ENCODE measurements at places on chromosomes 11 and 22.
A peak's percentile ranks its signal among the peaks of the same experiment; 100 is the strongest.

DNA sequence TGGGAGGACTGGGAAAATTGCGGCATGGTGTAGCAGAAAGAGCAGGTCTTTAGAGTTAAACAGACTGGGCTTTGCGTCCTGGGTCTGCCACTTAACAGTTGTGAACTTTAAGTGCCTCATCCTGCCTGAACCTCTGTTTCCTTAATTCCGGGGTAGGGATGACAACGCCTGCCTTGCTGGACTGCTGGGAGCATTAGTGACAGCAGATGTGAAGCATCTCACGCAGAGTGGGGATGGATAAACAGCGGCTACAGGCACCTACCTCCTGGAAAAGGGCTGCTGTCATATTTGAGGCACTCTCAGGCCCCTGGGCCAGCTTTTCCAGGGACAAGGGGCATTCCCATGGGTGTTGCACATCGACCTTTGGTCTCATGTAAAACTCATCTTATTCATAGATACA lies 572.2 kb downstream of the TBC1D22A start:
- no peak for DNase-seq

GRCh38 chr11:76734456-76735420 lies 48.4 kb upstream of the TSKU start:
- DNase-seq = no peak

DNA sequence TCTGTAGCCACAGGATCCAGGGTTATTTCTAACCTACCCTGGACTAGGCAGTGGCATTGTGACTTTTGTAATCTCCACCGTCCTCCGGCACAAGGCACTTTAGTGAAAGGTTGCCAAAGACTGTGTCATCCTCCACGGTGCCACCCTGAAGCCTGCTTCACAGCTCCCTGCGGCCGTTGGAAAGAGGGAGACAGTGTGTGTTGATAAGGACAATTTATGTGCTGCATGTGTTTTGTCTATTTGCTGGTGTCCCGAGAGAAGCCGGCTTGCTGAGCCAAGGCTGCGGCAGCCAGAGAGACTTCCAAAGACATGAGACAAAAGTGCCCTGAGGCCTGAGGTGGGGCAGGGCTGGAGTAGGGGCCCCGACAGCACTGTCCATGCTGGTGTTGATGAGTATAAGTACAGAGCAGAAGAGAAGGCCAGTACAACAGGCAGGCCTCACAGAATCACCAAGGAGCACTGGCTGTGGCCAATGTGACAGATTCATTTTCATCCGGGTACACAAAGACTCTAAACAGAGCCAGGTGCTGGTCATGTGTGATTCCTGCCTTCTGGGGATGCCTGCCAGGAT lies 40.9 kb downstream of the GALNT18 start:
- DNase-seq = peak; percentile 92

DNA sequence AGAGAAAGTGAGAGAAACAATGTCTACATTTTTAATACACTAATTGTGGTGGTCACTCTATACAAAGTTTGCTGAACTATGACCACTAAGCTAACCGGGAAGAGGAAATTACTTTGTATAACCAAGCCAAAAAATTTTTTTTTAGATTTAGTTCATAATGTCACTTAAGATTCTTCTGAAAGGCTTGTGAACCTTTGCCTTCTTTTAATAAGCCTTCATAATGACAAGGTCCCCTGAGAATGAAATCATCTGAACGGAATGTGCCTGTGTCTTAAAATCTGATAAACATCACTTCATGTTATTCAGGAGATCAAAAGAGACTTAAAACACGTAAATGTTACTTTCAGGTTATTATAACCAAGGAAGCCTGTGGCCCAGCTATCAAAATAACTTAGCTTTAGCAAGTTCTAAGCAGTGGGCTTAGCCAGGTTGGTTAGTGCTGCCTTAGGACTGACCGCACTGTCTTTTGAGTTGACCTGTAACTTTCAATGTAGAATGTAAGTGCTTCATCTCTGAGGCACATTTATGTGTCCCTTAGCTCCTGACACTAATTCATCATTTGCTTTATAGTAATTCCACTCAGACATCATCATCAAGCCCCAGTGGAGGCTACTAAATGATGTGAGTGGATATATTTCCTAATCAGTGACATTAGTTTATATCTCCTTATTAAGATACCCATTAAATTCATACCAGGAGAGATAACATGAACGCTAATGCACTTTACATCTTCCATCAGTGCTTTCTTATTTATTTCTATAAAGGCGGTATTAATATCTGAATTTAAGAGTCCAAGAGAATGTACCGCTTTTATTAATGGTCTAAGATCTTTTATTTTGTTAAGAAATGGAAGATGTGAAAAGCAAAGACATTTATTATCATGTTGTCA lies 122.5 kb downstream of the WNT11 start:
- DNase-seq = no peak

DNA sequence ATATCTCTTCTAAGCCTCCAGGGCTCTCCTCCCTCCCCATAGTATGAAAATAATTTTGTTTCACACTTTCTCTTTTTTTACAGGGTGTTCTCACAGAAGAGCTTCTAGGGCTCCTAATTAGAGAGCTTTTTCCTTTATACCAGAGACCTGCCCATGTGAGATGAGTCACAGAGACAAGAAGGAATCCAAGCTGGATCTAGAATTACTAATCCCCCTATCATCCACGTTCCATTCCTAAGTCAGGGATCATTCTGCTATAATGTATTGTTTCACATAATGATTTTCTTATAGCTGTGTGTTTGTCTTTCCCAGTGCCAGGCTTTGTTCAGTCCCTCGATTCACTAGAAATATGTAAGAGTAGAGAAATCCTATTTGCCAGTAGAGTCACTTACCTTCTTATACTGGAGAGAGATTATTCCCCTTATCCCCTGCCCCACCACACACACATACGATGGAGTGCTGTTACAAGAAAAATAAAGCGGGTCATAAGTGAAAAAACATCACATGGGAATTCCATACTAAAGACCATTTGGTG lies 778.3 kb upstream of the LRRC4C start:
- DNase-seq = no peak

DNA sequence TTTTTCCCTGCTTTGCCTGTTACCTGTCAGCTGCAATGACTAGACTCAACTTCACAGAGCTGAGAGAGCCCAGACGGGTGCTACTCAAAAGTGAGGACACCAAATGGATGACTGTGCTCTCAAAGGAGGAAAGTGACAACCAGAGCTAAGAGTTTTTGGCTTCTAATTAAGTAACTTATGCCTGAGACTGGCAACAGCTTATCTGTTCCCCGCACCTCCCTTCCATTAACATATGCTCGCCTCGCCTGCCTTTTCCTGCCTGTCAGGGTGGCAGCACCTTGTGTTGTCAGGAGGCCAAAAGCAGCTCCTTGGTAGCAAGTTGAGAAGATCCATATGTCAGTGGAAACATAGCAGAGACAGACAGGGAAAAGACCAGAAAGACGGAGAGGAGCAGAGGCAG lies 573.9 kb upstream of the KIRREL3 start:
- DNase-seq = no peak

DNA sequence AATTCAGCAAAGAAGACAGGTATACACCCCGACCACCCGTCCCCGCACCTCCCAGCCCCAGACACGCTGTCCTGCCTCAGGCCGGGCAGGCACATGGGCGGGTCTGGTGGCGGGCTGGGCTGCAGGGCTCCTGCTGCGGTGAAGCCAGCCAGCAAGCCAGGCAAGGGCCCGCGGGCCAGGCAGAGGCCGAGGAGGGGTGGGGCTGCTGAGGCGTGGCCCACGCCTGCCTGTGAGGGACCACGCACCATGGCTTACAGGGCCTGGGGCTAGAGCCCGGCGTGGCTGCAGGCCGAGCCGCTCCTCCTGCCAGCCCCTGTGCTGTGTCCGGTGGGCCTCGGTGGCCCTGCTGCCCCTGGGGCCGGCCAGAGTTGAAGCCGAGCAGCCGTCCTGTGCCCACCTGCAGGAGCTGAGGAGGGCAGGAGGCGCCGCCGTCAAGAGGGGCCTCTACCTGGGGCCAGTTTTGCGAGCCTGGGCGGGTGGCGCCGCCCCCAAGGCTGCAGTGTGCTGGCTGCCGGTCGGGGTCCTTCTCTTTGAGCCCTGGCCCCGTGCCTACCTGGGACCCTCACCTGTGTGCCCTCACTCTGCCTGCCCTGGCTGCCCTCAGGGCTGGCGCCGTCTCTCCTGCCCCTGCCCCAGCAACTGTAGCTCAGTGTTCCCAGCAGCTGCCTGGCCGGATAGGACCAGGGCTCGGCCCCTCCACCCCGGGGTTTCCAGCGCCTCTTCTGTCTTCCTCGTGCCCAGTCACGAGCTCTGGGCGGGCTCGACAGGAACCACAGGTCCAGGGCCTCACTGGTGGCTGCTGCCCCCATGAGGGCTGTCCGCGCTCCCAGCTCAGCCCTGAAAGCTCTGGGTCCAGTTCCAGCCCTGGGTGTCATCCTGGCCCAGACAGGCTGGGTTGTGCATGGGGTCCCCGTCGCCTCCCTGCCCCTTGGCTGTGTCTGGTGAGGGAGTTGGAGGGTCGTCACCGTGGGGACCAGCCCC lies 38.4 kb downstream of the MOB2 start:
- DNase-seq = no peak

DNA sequence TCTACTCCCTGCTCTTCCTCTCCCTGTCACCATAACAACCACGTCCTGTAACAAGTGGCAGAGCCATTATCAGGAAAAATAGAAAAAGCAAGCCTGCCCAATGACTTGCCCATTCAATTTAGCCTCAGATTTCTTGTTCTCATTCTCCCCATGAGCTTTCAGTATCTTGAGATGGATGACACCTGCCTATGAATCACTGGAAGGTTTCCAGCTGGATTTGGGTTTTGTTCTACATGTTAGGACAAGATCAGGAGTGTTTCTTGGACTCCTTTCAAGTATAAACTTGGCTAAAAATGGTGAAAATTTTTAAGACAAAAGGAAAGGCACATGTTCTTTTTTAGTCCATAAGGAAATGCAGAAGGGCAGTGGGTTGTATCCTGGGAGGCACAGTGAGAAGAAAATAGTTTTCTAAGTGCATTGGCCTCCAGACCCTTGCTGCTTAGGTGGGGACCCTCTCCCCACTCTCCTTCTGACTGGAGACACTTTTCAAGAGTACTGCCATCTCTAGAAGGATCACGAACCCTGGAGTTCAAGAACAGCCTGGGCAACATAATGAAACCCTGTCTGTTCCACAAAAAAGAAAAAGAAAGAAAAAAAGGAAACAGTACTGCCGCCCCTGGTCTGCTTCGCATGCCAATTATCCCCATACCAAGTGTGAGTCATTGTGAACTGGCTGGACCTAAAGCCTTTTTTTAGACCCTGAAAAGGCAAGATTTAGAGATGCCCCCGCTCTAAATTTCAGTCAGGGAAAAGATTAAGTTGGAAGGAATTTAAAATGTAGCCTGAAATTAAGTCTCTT lies 51.0 kb downstream of the MTNR1B start:
- DNase-seq = no peak

GRCh38 chr22:38271927-38272372 lies 860 bp downstream of the TMEM184B start:
- peak; percentile 76 for DNase-seq

GRCh38 chr11:64385945-64386704 lies 27.2 kb downstream of the RPS6KA4 start:
- DNase-seq = no peak

Data from NCI-H2081 (cell line).